Stimulated activated CD4-positive, alpha-beta T cell treated with anti-CD3 and anti-CD28 coated beads, Interleukin-2, amount 100 ng/mL, for 48 hours (primary cell): ENCODE measurements at places on chromosomes 13 and 19.

DNA sequence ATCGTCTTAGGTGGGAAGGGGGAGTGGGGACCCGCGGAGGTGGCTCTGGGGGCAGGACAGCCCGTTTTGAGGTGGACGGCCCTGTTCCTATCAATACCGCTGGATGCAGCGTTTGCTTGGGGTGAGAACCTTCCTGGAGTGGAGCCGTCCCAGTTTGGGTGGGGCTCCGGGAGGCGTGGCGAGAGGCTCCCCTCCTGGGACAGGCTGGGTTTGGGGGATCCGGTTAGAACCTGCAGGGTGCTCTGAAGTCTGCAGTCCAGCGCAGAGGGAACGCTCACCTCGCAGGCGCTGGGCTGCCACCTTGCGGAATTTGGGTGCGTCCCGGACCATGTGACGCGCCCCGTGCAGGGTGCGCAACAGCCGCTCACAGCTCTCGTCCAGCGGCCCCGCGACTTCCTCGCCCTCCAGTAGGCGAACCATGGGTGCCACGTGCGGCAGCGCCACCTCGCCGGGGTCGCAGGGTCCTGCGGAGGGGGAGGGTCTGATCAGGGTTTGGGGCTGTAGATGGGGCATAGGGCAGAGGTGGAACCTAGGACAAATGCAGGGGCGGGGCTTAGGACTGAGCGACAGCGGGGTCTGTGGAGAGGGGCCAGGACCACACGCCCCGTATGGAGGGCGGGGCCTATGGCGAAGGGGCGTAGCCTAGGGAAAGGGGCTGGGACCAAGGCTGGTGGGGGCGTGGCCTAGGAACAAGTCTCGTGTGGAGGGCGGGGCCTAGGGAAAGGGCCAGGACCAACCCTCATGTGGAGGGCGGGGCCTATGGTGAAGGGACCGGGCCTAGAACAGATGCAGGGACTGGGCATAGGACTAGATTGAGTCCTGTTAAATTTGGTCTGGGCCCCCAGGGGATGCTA is 13.8 kb downstream of the SH2D3A start:
- peak; percentile 82 for DNase-seq

DNA sequence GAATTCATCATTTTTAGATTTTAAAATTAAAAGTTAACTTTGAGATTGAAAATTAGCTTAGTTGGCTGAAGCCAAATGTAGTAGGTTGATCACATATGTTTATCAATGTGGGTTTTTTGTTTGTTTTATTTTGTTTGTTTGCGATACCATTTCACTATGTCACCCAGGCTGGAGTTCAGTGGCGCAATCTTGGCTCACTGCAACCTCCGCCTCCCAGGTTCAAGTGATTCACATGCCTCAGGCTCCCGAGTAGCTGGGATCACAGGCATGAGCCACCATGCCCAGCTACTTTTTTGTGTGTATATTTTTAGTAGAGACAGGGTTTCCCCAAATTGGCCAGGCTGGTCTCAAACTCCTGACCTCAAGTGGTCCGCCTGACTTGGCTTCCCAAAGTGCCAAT is 665.7 kb upstream of the SLC10A2 start:
- no peak for DNase-seq

DNA sequence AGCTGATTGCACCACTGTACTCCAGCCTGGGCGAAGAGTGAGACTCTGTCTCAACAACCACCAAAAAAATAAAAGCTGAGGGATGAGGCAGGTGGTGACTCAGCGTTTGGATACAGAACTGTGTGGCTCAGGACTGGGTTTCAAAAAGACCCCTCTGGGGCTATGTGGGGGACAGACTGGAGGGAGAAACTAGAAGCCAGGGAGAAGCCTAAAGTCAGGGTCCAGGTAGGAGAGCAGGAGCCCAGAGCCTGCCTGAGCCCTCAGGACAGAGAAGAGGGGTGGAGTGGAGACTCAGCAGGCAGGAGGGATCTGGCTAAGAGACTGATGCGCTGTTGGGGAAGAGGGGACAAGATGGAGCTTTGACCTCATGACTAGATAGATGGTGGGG is 1.8 kb upstream of the CD37 start:
- no peak for DNase-seq

DNA sequence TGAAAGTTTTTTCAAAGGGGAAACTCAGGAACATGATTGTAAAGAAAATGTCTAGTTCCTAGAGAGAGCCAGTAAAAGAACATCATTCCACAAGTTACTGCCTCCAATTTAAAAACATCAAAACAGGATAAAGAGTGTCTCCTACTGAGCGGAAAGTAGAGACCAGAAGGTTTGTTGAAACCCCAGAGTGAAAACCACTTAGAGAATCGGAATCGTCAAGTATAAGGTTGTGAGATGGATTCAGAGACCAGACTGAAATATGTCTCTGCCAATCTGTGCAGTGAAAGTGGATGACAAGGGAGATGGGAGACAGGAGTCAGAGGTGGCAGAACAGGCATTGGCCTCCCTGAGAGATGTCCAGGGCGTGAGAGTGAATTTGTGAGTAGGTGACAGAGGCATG is 133.4 kb downstream of the GPC6 start:
- no peak for DNase-seq
